ENCODE measurements at places on chromosomes 13 and 19.

DNA sequence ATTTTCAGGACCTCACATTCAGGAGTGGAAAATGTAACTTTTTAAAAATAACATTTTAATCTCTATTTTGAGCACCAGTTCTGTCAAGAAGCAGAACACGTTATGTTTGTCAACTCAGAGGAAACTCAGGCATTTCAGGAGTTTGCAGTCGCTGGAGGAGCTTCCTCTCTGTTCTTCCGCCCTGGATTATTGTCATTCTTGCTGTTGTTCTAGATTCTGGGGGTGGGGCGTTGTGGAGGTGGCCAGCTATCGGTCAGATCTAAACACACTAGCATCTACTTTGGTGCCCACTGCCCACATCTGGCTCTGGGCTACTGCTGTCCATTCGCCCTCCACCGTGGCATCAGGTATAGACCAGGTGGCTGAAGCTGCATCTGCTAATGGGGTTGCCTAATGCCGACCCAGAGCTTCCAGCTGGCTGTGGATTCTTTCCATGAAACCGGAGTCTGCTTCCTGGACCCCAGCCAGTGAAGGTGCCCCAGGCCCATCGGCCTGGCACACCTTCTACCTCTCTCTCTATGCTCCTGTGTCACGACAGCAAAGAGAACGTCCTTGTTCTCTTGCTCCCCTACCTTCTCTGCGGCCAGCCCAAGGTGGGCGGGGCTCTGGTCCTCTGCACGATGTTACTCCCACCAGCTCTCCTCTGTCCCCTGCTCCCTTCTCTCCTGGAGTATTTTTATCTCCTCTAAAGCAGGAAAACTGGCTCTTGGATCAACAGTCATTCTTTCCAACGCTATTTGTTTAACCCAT, 36.7 kb upstream of the DGKH start:
- H3K4me1 ChIP-seq, result peaks cover 5% of the 10 kb centered on the region
- H3K27ac ChIP-seq, result no peak overlapping the region
- H3K4me3 ChIP-seq, result no peak overlapping the region
- H3K36me3 ChIP-seq, result peaks cover 1% of the 10 kb centered on the region

- no peaks in the 10 kb centered on the region for H3K4me1 ChIP-seq
- no peaks in the 10 kb centered on the region for H3K36me3 ChIP-seq
- DNase-seq, result no peak
- no peak overlapping the region for H3K27ac ChIP-seq
- H3K27me3 ChIP-seq, result peaks cover 5% of the 10 kb centered on the region
- H3K4me3 ChIP-seq, result no peak overlapping the region
Measured at GRCh38 chr13:83943530-83944279, 61.4 kb upstream of the SLITRK1 start.

- H3K27ac ChIP-seq, result peak overlapping the region; percentile 92
- DNase-seq, result peak; percentile 37
- peak overlapping the region; percentile 86 for H3K4me3 ChIP-seq
- peaks cover 29% of the 10 kb centered on the region for H3K4me1 ChIP-seq
- no peaks in the 10 kb centered on the region for H3K27me3 ChIP-seq
Measured at GRCh38 chr19:51702103-51702824, 9.1 kb downstream of the SPACA6 start.

DNA sequence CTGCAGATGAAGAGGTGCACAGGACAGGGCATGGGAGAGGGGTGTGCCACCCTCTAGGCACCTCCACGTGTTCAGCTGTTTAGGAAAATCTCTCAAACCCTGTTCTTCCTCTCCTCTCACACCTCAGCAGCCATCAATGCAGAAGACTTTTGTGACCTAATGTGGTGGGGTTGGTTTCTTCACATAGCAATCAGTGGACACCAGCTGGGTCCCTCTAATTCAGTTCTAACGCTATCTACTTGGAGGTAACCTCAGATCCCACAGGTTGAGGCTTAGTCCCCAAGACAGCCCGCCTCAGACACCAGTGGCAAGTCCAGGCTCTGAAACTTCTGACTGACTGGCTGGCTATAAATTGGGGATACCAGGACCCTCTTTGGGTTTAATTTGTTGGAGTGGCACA, 69.9 kb upstream of the ANKRD10 start:
- DNase-seq, result no peak
- no peak overlapping the region for H3K27ac ChIP-seq
- H3K4me1 ChIP-seq, result no peaks in the 10 kb centered on the region
- H3K27me3 ChIP-seq, result peaks cover 62% of the 10 kb centered on the region
- H3K4me3 ChIP-seq, result no peak overlapping the region
- H3K36me3 ChIP-seq, result no peaks in the 10 kb centered on the region

GRCh38 chr13:46598820-46599180, 45.8 kb downstream of the LRCH1 start:
- no peak for DNase-seq
- H3K27ac ChIP-seq, result no peak overlapping the region
- H3K36me3 ChIP-seq, result no peaks in the 10 kb centered on the region

DNA sequence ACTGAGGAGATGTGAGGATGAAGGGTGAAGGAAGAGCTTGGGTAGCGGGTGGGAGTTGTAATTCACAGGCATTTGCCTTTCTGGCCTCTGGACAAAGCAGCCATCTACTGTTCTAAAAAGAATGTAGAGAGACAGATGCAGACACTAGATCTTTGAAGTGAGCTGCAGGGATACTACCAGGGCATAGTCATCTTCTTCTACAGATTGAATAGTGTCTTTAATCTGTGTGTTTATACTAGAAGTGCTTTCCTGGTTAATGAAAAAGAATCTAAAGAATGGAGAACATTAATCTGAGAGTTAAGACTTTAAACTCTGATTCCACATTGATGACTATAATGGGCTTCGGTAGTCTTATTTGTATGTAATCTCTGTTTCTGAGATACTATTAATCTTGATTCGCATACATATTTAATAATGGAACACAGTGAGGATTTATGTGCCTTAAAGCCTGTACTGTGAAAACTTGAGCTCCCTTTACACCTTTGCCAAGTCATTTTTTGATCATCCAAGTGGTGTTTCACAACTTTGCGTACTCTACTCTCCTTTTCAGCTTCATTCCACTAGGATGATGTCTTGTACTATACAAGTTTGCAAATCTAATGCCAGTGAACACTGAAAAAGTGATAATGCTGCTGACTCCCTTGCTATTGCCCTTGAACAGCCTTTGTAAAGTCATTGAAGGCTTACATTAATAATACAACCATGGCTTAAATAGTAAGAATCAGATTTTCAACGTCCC, 2199.4 kb upstream of the PCDH20 start:
- no peaks in the 10 kb centered on the region for H3K36me3 ChIP-seq
- no peak overlapping the region for H3K4me3 ChIP-seq
- no peak for DNase-seq

DNA sequence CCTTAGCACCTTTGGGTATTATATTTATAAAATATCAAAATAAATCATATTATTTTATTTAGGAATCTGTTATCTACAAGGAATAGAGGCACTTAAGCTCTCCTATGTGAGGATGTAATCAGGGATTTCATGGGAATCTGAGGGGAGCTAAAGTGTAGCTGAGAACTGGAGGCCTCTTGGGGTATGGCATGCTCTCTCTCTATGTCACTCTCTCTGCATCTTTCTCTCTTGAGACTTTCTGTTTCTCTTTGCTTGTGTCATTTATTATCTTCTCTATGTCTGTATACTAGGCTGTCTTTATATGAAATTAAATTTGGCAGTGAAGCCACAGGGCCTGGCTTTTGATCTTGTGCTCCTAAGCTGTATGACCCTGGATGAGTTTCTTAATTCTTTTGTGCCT, 37.7 kb upstream of the SCEL start:
- H3K27me3 ChIP-seq, result peaks cover 7% of the 10 kb centered on the region
- no peaks in the 10 kb centered on the region for H3K36me3 ChIP-seq
- H3K27ac ChIP-seq, result no peak overlapping the region
- DNase-seq, result no peak

Data from effector memory CD8-positive, alpha-beta T cell (primary cell).